Stimulated activated CD4-positive, alpha-beta T cell treated with anti-CD3 and anti-CD28 coated beads, Interleukin-12 subunit alpha, Interleukin-12 subunit beta, amount 100 ng/mL, for 48 hours (primary cell): ENCODE measurements at places on chromosomes 13 and 19.

- peak; percentile 14 for DNase-seq
These were observed 26.5 kb upstream of the LSM14A start for GRCh38 chr19:34145741-34146202.

GRCh38 chr13:108352599-108352998 lies 83.1 kb downstream of the TNFSF13B start:
- no peak for DNase-seq

GRCh38 chr13:72698164-72698563 lies 29.3 kb downstream of the MZT1 start:
- no peak for DNase-seq

- DNase-seq, result no peak
These were observed 5.4 kb upstream of the ICAM3 start for GRCh38 chr19:10344780-10345179.

DNA sequence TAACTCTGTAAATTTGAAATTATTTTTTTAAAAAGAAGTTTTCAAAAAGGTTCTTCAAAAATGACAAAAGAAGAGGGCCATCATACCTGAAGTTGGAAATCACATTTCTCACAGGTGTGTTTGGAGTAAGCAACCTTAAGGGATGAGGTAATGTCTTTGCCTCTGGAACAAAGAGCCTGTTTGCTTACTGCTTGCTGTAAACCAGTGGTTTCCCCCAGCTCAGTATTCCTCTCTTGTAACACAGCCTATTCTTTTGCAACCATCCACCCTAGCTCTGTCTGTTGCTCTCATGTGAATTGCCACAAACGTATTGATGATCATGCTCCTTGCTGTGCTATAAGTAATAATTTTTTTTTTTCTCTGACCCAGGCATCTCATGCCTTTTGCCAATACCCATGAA lies 38.1 kb downstream of the UCHL3 start:
- DNase-seq, result no peak

- no peak for DNase-seq
These were observed 11.2 kb downstream of the CYP4F22 start for GRCh38 chr19:15519433-15519976.

- no peak for DNase-seq
These were observed 472.8 kb downstream of the LIG4 start for GRCh38 chr13:107742544-107742943.

GRCh38 chr13:38657191-38657590 lies 29.7 kb upstream of the FREM2 start:
- DNase-seq, result no peak

DNA sequence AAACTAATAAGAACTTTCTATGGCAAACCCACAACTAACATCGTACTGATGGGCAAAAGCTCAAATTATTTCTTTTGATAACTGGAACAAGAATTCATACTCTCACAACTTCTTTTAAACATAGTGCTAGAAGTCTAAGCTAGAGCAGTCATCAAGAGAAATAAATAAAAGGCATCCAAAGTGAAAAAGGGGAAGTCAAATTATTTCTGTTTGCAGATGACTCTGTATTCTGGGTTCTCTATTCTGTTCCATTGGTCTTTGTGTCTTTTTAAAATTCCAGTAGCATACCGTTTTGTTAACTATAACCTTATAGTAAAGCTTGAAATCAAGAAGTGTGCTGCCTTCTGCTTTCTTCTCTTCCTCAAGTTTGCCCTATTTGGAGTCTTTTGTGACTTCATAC lies 1215.9 kb downstream of the UQCRFS1 start:
- no peak for DNase-seq

DNA sequence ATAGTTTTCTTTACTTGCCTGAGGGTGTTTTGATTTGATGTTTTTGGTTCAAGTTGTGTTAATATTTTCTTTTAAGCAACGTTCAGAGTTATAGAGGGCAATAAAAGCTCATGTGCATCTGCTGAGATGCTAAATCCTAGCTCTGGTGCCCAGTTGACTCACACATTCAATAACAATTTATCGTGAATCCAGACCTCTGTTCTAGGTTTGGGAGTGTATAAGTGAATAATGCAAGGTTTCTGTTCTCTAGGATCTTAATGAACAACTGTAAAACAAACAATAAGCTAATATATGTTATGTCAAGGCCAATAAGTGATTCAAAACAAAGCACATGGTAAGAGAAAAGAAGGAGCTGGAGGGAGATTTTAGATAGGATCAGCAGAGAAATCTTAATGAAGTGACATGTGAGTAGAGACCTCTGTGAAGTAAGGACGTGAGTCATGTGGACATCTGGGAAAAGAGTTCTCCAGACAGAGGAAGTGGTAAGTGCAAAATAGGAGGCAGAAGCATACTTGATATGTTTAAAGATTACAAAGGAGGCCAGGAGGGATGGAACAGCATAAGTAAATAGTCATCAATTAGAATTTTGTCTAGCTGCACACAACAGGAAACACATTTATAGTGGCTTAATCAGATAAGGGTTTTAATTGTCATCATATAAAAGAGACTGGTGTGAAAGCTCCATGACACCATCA lies 278.5 kb upstream of the HTR2A start:
- no peak for DNase-seq

GRCh38 chr13:97497400-97497799 lies 63.4 kb downstream of the RAP2A start:
- DNase-seq, result no peak

GRCh38 chr13:59452189-59452890 lies 711.4 kb downstream of the DIAPH3 start:
- DNase-seq, result no peak

DNA sequence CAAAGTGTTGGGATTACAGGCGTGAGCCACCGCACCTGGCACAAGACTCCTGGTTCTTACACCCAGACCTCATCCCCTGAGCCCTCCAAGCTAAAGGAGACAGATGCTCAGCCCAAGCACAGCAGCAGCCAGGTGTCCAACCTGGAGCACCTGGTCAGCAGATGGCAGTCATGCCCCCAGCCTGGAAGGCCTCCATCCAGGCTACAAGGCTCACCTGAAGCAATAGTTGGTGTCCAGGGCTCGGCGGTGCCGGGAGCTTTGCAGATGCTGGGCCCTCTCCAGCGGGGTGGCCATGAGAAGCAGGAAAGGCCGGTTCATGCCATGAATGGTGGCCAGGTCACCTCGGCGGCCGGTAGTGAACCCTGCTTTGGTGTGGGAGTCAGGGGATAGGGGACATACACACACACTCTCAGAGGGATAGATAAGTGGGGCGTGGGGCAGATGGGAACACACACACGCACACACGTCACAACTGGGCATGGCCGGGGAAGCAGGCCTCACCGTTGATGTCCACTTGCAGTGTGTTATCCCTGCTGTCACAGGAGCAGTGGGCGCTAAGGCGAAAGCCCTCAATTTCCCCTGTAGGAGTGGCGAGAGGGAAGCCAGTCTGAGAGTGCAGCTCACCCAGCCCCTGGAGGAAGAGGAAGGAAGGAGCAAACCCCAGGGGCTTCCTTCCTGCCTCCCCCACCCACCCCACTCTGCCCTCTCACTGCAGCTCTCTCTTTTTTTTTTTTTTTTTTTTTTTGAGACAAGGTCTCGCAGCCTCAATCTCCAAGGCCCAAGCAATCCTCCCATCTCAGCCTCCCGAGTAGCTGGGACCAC lies 11.8 kb downstream of the TGFB1 start:
- no peak for DNase-seq

GRCh38 chr19:15128162-15128770 lies 21.1 kb downstream of the SYDE1 start:
- DNase-seq, result no peak

GRCh38 chr19:48696353-48697010 lies 711 bp downstream of the FUT2 start:
- DNase-seq, result no peak

GRCh38 chr19:17553256-17553655 lies 2.2 kb upstream of the COLGALT1 start:
- no peak for DNase-seq

GRCh38 chr13:35593651-35594050 lies 117.2 kb upstream of the MAB21L1 start:
- no peak for DNase-seq

DNA sequence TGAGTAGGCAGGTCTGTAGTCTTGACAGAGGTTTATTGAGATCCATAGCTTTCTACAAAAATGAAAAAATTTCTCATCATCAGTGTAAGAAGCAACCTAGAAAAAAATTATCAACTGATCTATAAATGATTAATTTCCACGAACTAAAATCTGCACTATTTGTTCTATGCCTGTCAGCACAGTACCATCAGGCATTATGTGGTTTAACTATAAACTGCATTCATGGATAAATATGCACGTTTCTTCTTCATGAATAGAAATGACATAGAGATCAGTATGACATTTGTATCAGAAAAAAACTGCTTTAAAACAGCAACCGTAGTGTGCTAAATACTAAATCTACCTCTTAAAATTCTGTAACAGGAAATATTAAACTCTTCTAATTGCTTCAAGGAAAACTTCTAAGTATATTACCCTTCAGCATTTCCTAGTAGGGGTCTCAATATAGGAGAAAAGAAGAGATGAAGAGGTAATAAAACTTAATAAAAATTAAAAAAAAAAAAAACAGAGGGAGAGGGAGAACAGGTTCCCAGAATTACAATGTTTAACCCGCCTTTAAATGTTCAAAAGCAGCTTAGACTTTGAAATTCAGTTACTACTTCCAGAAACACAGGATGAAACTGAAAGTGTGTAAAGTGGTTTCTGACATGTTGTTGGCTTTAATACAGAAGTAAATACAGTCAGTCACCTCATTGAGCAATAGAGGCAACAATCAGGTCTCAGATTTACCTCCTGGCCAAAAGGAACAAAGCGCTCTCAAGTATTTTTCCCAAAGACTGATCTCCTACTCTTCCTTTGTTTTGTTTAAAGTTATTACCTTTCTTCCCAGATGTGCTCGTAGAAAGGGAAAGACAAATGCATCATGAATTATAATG lies 144.4 kb downstream of the DIAPH3 start:
- no peak for DNase-seq
